Stimulated activated CD4-positive, alpha-beta T cell treated with anti-CD3 and anti-CD28 coated beads, Interleukin-2, amount 100 ng/mL, for 4 hours (primary cell): ENCODE measurements at places on chromosomes 6 and 20.

DNA sequence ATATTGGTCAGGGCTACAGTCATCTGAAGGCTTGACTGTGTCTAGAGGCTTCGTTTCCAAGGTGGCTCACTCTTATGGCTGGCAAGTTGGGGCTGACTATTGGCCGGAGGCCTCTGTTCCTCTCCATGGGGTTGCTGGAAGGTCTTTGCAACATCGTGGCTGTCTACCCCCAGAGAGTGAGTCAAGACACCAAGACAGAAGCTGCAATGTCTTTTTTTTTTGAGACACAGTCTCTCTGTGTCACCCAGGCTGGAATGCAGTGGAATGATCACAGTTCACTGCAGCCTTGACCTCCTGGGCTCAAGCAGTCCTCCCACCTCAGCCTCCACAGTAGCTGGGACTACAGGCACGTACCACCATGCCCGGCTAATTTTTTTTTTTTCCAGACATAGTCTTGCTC is 29.4 kb upstream of the KIF3B start:
- no peak for DNase-seq

- no peak for DNase-seq
These were observed 623 bp upstream of the SNX9 start for GRCh38 chr6:157822245-157823000.

DNA sequence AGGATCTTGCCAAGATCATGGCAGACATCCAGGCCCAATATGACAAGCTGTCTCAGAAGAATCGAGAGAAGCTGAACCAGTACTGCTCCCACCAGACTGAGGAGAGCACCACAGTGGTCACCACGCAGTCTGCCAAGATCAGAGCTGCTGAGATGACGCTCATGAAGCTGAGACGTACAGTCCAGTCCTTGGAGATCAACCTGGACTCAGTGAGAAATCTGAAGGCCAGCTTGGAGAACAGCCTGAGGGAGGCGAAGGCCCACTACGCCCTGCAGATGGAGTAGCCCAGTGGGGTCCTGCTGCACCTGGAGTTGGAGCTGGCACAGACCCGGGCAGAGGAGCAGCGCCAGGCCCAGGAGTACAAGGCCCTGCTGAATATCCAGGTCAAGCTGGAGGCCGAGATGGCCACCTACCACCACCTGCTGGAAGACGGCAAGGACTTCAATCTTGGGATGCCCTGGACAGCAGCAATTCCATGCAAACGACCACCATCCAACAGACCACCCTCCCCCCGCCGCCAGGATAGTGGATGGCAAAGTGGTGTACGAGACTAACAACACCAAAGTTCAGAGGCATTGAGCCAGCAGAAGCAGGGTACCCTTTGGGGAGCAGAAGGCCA is 44.7 kb upstream of the GRM4 start:
- DNase-seq = no peak

DNA sequence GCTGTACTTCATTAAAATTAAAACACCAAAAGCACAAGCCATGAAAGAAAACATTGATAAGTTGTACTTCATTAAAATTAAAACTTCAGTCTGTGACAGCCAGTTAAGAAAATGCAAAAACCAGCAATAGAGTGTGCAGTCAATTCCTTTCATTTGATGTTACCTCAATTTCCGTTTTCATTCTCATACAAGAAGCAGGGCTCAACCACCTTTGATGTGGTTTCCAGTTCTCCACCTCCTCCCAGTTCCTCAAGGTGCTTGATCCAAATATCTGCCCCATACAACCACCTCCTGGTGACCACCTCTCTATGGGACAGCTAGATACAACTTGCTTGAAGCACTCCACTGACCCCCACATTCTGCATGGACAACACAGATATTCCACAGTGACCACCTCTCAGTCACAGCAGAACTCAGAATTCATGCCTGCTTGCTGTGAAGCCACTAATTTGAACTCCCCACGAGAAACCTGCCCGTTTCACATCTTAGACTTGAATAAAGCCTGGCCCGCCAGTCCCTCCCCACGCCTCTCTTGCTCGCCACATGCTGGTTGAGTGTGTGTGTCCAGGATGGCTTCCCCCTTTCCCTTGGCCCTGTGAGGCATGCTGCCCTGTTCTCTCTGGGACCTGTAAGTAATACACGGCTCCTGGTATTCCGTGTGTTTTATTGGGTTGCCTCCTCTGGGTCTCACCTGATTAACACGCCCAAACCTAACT is 66.1 kb downstream of the FAM50B start:
- DNase-seq = no peak

- no peak for DNase-seq
These were observed 115.9 kb downstream of the OTOR start for GRCh38 chr20:16864069-16864468.

- no peak for DNase-seq
These were observed 71.7 kb downstream of the SNX5 start for GRCh38 chr20:17896771-17897369.

DNA sequence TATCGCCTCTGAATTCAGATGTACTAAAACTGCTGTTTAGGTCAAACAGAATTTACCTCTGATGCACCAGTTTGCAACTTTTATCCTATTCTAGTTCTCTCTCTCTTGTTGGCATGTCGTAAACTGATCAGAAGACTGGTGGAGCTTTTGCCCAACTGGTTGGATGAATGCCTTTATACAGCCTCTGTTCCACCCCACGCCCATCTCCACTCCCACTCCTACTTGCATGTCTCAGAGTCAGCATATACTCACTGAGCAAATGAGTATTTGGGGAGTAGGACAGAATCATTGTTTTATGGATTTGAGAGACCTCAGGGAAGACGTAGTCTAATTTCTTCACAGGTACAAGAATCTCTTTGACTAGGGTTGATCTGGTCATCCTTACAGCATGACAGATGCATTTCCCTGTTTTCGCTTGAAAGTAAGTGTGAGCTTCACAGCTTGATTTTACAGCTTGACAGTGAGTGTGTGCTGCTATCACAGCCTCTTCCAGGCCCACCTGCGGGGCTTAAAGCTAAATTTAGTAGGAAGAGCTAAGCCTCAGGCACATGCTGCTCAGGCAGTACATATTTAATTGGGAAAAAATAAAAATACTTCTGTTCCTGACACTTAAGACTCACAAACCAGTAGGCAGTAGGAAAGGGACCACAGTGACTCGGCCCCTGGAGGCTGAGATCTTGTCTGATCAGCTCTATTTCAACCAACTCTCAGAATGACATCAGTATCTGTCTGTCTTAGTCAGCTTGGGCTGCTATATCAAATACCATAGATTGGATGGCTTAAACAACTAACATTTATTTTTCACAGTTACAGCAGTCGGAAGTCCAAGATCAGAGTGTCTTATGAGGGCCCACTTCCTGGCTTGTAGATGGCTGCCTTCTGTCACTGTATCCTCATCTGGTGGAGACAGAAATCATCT is 30.4 kb downstream of the TRMT6 start:
- no peak for DNase-seq

GRCh38 chr6:7323074-7323473 is 10.1 kb upstream of the SSR1 start:
- no peak for DNase-seq

GRCh38 chr6:139932671-139933070 is 558.2 kb upstream of the CITED2 start:
- DNase-seq = no peak

GRCh38 chr6:111024681-111025080 is 42.8 kb downstream of the RPF2 start:
- DNase-seq = no peak

DNA sequence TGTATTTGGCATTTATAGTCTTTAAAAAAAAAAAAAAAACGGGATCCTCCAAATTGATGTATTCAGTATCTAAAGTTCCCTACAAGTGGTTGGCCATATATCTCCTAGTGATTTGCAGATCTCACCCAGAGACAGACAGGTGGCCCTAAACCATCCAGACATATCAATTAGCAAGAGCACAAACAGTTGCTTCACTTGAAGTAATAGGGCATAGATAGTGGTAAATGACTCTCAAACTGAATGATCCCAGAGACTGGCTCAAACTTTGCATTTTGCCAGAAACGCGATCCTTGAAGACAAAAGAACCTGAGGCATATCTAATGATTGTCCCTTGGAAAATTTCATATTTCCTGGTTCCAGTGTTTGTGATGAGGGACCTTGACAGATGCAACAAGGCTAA is 54.6 kb downstream of the HMGCLL1 start:
- DNase-seq = no peak

DNA sequence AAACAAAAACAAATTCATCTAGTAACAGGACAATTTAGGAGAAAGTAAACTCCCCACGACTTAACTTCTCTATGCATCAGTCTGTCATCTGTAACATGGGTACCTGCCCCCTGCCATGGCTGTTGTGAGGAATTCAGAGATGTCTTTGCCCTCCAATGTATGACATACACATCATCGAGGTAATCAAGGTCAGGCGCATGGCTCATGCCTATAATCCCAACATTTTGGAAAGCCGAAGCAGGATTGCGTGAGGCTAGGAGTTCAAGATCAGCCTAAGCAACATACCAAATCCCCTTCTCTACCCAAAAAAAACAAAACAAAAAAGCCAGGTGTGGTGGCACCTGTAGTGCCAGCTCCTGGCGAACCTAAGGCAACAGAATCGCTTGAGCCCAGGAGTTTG is 9.0 kb downstream of the EEF1A1 start:
- no peak for DNase-seq

DNA sequence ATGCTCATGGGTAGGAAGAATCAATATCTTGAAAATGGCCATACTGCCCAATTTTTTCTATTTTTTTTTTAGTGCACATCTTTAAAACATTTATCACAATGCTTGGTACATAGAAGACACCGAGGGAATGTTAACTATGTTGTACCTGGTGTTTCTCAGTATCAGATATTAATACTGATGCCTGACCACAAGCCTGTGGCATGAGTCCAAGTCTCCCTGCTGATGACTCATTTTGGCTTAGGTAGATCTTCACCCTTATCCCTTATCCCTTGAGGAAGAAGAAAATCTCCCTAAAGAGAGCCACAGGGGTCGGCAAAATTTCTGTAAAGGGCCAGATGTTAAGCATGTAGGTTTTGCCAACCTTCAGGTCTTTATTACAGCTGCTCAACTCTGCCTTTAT is 14.5 kb downstream of the CD109 start:
- DNase-seq = no peak

DNA sequence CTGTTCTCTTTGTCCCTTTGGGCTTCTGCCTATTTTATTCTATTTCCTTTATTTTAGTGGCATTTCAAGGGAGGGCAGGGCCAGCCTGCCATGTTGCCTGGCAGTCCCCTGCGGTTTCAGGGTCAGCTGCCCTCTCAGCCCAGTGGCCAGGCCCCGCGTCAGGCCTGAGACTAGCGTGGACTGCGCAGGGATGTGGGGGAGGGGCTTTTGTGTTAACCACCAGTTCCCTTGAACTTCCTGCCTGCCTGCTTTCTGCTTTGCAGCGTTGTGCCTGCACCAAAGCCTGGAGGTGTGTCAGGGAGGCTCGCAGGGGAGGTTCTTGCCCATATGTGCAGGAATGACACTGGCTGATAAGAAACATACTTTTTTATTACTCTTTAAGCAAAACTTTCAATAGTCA is 157.6 kb downstream of the SLC35B3 start:
- DNase-seq = no peak

- no peak for DNase-seq
These were observed 60.4 kb upstream of the AKAP12 start for GRCh38 chr6:151179321-151179720.

GRCh38 chr20:31760519-31761240 is 21.6 kb downstream of the TPX2 start:
- no peak for DNase-seq

DNA sequence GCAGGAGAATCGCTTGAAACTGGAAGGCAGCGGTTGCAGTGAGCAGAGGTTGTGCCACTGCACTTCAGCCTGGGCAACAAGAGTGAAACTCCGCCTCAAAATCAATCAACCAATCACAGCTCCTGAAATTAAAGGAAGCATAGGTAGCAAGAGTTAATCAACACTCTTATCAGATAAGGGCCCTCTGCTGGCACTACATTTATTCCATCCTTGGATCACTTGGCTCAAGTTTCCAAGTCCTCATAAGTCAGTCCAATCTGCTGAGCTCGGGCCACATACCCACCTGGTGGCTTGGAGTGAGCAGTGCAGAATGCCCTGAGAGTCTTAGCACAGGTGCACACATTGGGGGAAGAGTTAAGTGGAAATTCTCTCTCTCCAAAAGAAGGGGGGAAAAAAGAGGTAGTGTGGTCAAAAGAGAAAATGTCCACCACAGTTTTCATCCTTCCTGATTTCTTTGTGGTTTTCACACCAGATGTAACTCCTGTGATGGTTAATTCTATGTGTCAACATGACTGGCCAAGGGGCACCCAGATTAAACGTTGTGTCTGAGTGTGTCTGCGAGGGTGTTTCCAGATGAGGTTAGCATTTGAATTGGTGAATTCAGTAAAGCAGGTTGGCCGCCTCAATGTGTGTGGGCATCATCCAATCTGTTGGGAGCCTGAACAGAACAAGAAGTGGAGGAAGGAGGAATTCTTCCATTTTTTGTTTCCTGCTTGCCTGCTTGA is 14.2 kb upstream of the FAM8A1 start:
- no peak for DNase-seq

GRCh38 chr20:22925613-22925983 is 109.5 kb upstream of the SSTR4 start:
- no peak for DNase-seq

GRCh38 chr20:12824328-12825225 is 184.2 kb upstream of the SPTLC3 start:
- no peak for DNase-seq

DNA sequence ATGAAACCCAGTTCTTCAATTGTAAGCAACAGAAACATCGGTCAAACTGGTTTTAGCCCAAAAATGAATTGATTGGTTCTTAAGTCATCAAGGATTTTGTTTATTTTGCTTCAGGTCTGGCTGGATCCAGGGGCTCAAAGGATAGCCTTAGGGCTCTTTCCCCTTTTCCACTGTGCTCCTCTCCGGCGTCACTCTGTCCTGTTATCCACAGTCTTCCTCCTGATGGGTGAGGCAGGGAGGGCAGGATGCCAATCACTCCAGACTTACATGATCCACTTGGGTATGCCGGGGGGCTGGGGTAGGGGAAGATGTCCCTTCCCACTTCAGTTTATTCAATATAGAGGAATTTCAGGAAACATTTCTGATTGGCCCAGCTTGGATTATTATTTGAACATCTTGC is 40.0 kb downstream of the PLAGL2 start:
- no peak for DNase-seq

DNA sequence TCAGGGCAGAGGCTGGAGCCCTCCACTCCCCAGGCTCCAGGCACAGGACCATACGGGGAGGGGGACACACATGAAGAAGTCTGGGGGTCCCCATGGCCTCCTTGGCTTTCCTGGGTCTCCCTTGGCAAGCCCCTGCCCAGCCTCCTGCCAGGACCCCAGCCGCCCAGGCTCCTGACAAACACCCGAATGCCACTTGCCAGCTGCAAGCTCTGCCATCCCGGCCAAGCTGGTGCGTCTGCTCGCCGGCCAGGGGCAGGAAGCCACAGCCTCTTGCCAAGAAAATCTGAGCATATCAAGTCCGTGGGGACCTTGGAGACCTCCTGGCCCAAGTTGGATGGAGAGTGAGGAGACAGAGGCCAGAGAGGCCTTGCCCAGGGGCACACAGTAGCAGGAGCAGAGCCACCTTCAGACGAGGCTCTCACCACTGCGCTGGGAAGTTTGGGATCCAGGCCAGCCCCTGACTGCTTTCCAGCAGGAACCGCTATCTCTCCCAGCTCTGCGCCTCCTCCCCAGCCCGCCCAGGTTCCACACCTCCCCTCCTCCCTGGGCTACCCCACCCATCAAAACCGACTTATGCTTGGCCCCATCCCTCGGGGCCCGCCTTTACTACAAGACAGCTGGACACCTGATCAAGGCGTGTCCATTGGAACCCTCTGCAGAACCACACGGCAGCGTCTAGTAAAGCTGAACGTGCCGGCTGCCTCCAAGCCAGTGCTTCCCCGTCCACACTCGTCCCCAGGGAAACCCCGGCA is 80.2 kb downstream of the GRM4 start:
- DNase-seq = no peak
